Activated CD4-positive, alpha-beta T cell treated with anti-CD3 and anti-CD28 coated beads, Interleukin-2, amount 10 ng/mL, durations not matched to agents 7 days and 5 days (primary cell): ENCODE measurements at places on chromosomes 16 and 17. TPM values are rescaled to one million over a fixed set of nuclear protein-coding genes. Genes with fewer than 3 reads are reported as not detected.

GRCh38 chr17:81601525-81602120 is 35.3 kb downstream of the NPLOC4 start:
- peak; percentile 63 for DNase-seq

Gene RNF222
- total RNA-seq, result 0.12 TPM

DNA sequence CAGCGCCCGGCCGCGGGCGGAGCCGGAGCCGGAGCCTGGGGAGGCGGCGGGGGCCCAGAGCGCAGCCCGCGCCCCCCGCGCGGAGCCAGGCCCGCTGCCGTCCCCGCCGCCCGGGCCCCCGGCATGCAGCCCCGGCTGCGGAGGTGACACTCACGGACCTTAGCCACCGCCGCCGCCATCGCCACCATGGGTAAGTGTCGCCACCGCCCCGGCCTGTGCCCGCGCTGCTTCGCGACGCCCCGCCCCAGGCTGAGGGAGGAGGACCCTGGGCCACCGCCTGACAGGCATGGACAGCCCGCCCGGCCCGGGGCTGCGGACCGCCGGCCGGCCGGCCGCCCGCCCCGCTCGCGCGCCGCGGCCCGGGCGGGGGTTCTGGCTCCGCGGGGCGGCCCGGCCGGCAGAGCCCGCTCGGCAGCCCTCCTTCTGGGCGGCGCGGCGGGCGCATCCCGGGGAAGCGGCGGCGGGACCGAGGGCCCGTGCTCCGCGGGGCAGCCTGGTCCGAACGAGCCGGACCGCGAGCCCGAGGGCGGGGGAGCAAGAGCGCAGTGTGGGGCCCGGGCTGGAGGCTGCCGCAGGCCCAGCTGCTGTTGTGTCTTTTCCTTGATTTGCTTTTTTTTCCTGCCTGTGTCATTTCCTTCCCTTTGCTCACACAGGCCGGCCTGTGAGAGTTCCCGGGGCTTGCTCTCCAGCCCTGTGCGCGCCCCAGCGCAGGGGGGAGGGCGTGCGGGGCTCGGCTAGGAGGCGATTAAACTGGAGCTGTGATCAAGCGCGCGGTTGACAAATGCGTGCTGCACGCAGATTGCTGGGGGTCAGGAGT is 565 bp downstream of the MAP3K3 start:
- peak; percentile 59 for DNase-seq

DNA sequence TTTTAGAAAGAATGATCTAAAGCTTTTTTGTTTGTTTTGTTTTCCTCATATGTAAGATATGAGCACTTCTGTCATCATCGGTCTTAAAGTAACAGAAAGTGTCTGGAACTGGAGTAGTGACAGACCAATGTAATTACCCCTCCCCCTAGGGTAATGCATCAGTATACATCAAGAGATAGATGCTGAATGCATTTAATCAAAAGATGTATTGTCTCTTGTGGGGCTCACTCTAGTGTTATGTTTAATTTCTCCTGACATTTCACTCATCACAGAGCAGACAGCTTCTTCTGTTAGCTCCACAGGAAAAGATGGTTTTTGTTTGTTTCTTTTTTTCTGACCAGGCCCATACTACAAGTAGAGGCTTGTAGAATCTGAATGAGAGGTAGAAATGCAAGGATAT is 168.7 kb upstream of the C17orf78 start:
- DNase-seq, result no peak

Gene TBC1D3B
- total RNA-seq, result 3.3 TPM

- DNase-seq, result no peak
These were observed 47.1 kb downstream of the VMP1 start for GRCh38 chr17:59754552-59754951.

Gene TBX21
- 13.8 TPM for total RNA-seq

- no peak for DNase-seq
These were observed 3.9 kb downstream of the SLC47A2 start for GRCh38 chr17:19712436-19713004.

GRCh38 chr16:69709456-69710084 is 16.8 kb downstream of the NQO1 start:
- DNase-seq, result peak; percentile 36

Gene CCL4
- 3.9 TPM for total RNA-seq

- DNase-seq, result no peak
These were observed 88.2 kb downstream of the XYLT1 start for GRCh38 chr16:17382514-17382913.

DNA sequence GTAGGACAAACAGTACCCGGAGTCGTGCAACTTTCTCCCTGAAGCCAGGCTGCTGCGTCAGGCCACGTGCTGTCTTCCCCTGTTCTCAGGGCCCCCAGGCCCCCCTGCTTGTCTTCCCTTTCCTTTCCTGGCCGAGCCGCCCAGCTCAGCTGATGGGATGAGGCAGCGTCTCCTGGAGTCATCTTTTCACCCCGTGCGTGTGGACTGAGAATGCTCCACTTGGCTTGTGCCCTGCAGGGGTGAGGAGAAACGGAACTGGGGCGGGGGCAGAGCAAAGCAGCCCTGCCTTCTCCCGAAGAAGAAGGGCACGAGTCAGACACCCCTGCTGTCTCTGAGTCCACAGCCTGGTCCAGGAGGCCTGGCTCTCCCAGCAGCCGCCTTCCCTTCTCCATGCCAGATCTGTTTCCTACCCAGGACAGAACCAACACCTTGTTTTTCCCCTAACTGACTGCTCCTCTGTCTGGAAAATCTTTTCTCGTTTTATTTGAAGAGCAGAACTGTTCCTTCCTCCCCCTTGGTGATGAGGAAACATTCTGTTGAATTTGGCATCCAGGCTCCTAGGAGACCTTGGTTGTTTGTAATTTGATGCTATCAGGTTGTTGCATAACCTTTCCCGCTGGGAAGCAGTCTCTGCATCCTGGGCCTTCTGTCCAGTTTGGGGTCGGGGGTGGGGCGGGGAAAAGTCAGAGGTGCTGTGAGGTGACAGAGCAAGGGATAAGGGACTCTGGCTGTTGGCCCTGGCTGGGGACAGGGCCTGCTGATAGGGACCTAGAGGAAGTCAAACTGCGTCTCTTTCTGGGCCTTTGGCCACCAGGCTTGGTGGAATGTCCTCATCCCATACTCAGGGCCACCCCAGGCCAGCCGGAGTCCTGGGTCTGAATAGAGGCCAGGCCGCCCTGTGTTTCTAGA is 78.8 kb downstream of the WIPI1 start:
- DNase-seq, result no peak

Gene FOXN1
- not detected for total RNA-seq

Gene THAP11
- 41.7 TPM for total RNA-seq

DNA sequence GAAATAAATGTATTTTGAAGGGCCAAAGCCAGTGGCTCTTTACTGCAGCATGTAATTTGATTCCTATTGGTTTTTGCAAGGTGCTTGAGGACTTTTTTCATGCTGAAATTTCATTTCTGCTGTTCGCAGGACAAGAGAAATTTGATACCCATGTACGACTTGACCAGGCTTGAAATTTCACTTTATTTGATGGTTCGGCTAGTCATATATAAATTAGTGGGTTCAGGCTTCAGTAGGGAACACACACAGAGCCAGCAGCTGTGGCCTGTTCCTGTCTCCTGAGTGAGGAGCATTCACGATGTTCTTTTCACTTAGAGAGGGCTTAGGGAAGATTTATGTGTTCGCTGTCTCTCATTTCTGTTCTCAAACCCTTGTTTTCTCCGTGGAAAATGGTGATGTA is 258.4 kb upstream of the CACNG5 start:
- no peak for DNase-seq

GRCh38 chr16:87681981-87682570 is 79.8 kb downstream of the JPH3 start:
- DNase-seq, result no peak

DNA sequence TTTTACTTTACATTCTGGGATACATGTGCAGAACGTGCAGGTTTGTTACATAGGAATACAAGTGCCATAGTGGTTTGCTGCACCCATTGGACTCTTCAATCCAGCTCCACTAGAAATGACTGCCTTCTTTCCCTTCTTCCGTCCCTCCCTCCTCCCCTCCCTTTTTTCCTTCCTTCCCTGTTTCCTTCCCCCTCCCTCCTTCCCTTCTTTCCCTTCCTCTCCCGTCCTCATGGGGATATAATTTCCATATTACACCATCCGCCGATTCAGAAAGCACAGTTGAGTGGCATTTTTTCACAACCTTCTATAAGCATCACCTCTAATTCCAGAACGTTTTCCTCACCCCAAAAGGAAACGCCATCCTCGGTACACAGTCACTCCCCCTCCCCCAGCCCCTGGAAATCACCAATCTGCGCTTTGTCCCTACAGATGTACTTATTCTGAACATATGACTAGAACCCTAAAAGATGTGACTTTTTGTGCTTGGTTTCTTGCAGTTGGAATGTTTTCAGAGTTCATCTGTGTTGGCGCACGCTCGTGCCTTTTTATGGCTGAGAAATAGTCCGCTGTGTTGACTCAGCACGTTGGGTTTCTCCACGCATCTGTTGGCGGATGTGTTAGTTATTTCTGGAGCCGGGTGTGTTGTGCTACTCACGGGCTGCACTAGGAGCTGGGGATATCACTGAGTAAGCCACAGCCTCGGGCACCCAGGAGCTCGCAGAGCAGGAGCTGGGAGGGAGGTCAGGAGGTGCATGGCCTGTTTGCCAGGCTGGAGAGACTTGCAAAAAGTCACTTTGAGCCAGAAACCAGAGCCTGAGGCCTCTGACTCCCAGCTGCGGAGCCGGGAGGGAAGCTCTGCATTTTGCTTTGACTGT is 336.4 kb downstream of the SEC14L1 start:
- DNase-seq, result no peak

Gene BCAR1
- not detected for total RNA-seq

DNA sequence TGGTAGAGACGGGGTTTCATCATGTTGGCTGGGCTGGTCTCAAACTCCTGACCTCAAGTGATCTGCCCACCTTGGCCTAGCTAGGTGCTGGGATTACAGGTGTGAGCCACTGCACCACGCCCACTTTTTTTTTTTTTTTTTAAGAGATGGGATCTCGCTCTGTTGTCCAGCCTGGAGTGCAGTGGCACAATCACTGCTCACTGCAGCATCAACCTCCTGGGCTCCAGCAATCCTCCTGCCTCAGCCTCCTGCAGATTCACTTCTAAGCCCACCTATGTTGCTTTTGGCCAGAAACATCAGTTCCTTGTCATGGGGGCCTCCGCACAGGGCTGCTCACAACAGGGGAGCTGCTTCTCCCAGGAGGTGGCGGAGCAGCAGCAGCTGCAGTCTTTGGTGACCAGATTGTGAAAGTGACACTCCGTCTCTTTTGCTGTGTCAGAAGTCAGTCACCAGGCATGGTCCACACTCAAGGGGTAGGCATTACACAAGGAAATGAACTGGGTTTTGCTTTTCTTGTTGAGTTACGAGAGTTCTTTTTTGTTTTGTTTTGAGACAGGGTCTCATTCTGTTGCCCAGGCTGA is 4.5 kb upstream of the NME4 start:
- no peak for DNase-seq

DNA sequence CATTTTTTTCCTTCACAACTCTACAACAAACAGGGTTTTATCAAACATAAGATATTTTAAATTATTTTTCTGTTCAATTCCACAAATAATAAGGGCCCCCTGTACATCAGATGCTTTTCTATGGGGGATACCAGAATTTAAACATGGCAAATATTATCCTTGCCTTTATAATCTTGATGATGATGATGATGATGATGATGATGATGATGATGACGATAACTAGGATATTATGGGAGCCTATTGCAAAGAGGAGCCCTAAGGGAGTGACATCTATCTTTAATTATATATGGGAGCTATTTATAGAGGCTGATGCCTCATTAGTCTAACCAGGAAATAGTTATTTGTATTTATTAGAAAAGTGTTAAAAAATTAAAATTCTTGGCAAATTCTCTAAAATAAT is 6.8 kb downstream of the MEIOC start:
- DNase-seq, result no peak

Gene ITGAD
- total RNA-seq, result not detected
